Neural crest cell (in vitro differentiated cells): ENCODE measurements at places on chromosomes 13 and 19. TPM values are rescaled to one million over a fixed set of nuclear protein-coding genes. Genes with fewer than 3 reads are reported as not detected.

DNA sequence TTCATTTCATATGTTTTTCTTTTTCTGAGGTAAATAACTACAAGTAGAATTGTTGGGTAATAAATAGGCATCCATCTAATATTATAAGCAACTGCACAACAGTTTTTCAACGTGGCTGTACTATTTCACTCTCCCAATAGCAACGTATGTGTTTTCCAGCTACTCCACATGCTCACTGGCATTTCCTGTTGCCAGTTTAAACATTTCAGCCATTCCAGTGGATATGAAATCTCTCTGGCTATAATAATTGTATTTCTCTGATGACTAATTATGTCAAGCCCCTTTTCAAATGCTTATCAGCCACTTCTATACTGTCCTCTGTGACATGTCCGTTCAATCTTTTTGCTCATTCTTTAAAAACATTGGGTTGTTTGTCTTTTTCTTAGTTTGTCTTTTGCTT, 26.8 kb upstream of the ALOX5AP start:
- no peak overlapping the region for H3K4me3 ChIP-seq
- H3K4me1 ChIP-seq, result peaks cover 9% of the 10 kb centered on the region
- H3K27me3 ChIP-seq, result no peaks in the 10 kb centered on the region
- H3K27ac ChIP-seq, result no peak overlapping the region

DNA sequence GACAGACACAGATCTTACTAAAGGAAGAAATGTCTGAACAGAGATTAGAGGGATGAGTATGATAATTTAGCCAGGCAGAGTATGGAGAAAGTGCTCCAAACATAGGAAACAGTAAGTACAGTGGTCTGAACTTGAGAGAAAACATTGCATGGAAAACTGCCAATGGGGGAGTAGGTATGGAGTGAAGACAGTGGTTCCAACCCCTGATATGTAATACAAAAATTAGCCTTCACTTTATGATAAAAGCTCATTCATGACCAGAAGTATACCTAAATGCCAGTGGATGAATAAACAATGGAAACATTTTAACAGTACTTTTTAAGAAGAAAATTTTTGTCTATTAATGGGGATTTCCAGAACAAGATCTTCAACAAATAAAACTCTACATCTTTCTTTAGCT, 334.0 kb downstream of the DIAPH3 start:
- no peaks in the 10 kb centered on the region for H3K4me1 ChIP-seq
- H3K4me3 ChIP-seq, result no peak overlapping the region
- H3K36me3 ChIP-seq, result no peaks in the 10 kb centered on the region
- no peaks in the 10 kb centered on the region for H3K27me3 ChIP-seq

DNA sequence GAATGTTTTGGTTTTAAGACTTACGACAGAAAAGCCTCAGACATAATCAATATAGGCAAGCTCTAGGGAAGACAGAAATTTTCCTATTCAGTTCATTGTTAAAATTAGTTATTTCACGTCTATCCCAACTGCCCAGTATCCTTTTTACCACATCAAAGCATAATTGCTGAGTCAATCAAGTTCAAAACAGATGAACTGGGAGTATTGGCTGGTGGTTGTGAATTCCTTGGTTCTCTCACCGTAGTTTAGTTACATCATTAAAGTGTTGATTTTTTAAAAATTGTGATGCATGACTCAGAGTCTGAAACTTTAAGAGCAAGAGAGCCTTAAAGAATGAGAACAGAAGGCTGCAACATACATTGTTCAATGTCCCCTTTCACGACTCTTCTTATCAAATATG, 143.3 kb upstream of the FREM2 start:
- no peaks in the 10 kb centered on the region for H3K36me3 ChIP-seq
- DNase-seq, result no peak
- H3K4me1 ChIP-seq, result peaks cover 3% of the 10 kb centered on the region

Gene MUC16
- 0.02 TPM in 1 of 2 replicates, not detected in the other for total RNA-seq

DNA sequence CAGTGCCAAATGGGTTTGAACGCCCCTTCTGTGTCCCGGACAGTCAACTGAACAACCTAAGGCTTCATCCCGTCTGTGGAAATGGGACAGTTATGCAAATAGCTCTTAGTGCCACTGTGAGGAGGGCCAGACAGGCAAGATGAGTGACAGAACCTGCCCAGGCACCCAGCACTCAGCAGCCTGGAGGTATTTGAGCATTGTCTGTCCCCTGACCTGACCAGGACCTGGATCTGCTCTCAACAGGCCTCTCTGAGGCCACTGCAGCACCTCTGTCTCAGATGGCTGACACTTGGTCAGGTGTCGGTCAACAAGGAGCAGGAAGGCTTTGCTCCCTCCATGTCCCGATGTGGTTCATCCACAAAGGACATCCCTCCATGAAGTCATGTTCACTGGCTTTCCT, 67.9 kb downstream of the CCDC70 start:
- DNase-seq, result no peak
- H3K27ac ChIP-seq, result no peak overlapping the region
- H3K27me3 ChIP-seq, result no peaks in the 10 kb centered on the region
- H3K4me3 ChIP-seq, result no peak overlapping the region
- no peaks in the 10 kb centered on the region for H3K4me1 ChIP-seq
- no peaks in the 10 kb centered on the region for H3K36me3 ChIP-seq
